ENCODE measurements at places on chromosomes 4 and X. TPM values are rescaled to one million over a fixed set of nuclear protein-coding genes. Genes with fewer than 3 reads are reported as not detected.

The FRMPD4 gene
- total RNA-seq: 0.41 TPM

The LEF1 gene
- 44.9 TPM for total RNA-seq

DNA sequence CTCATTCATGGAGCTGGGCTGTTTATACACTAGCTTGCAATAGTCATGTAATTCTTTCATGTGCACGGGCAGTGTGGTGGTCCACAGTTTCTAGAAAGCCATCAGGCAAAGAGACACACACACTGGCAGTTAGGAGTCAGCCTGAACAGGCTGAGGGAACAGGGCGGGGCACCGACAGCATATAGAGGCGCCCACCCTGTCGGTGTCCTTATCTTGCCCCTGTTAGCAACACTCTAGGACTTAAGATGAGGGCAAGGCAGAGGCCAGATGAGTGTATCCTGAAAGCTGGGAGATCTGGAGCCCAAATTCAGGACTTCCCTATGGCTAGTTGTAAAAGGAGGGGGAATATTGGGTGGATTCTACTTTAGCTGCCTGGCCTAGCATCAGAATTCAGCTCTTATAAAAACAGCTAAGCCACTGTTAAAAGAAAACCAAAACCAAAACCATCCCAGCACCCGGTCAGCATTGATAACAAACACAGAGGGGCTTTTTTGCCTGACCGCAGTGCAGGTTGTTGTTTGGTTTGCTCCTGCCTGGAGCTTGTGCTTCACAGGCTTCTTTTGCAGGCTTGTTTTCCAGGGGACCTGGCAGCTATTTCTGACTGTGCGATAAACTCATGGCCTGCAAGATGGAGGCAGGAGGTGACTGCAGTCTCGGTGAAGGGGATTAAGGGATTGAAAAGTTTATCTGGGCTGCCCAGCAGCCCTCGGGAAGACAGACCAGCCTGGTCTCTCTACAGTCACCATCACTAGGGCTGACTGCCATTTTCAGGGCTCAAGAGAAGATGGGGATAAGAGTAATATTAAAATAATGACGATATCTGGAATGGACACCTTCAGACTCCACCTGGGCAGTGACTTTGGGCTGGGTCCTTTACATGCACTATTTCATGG is 638.9 kb downstream of the MID1IP1 start:
- DNase-seq: no peak

DNA sequence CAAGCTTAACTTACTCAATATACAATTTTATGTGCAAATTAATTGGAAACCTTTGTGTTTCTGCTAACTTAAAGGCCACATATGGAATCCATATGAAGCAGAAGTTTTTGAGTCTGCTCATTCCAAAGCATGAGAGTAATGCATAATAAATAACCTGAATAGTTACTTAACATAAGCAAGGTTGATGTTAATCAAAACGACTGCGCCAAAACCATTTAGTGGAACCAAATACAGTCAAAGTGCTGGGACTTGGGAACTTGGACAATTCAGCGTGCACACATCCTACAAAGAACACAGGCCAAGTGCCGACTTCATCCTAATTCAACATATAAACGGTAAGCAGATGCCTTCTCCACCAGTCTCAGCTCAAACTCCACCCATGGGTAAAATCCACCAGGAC is 17.0 kb downstream of the TSPAN5 start:
- no peak for DNase-seq

GRCh38 chr4:109294006-109294405 is 8.5 kb downstream of the COL25A1 start:
- no peak for DNase-seq

The RAB9B gene
- total RNA-seq: 8.5 TPM

The TSPAN7 gene
- total RNA-seq: 85.8 TPM

GRCh38 chrX:45266456-45266855 is 65.8 kb upstream of the DIPK2B start:
- DNase-seq: no peak
